Activated T-helper 1 cell treated with Interleukin-2 at 50 U/mL for 16 hours (primary cell): ENCODE measurements at places on chromosomes 5 and 9.
A peak's percentile ranks its signal among the peaks of the same experiment; 100 is the strongest.

DNA sequence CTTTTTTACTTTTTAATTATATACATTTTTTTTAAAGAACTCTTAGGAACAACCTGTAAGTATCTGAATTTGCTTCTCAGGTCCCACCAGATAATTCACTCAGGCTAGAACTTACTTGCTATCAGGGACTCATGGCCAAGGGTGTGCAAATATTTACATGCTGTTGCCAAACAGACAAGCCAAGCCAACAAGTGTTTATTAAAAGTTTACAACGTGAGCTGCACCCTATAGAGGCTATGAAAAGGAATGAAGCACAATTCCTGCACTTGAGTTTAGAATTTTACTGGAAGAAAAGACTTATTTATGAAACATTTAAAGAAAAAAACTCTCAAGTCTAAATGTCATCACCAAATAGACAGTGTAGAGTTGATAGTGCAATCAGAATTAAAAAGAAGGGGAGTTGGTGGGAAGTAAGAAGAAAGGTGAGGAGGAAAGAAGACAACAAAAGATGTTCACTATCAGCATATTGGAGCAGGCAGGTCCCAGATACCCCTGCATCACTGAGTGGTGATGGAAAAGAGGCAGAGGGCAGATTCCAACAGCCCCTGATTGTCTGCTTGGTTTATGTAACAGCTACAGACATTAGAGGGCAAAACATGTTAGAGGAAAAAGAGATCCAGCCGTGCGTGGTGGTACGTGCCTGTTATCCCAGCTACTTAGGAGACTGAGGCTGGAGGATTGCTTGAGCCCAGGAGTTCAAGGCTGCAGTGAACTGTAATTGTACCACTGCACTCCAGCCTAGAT is 32.8 kb downstream of the SH3RF2 start:
- no peak for DNase-seq

DNA sequence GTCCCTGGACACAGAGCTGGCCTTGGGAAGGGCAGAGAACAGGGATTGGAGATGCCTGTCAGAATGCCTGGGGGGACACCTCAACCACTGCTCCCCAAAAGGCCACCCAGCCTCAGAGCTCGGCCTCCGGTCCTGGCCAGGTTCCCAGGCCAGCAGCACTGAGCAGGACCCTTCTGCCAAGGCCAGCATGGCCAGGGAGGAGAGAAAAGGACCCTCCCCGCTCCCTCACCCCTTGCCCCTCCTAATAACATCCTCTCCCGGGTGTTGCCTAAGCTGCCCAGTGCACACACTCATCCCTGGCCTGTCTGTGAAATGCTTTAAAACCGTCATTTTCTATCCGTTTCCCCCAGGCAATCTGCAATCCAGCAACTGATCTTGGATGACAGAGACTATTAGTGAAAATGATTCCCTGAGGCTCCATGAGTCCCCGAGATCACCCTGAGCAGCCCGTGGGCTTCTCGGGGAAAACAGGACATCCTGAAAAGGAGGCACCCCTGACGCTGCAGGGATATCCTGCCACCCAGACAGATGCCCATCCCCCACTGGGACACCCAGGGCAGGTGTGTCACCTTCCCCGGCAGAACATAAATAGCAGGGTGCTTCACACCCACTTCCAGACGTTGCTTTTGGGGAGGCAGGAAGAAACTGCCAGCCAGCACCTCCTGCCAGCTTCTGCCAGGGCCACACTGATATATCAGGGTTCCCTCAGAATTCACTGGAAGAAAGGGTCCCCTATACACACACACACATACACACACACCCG is 75.3 kb downstream of the ADAMTS2 start:
- no peak for DNase-seq

DNA sequence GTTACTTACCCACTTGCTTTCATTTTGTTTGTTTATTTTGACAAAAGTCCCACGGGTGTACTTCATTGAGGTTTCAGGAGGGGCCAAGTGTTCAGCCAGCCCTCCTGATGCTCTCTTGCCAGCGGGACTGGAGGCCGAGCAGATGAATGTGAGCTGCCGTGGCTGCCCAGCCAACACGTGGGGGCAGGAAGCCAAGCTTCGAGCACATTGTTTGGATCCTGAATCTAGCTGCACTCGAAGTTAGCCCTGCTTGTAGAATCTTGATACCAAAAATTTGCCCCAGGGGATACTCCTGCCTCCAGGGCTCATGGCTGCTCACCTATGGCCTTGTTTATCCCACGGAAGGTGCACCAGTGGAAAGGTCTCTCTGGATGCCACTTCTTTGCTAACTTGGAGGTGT is 49.3 kb downstream of the RASGEF1C start:
- no peak for DNase-seq

- no peak for DNase-seq
Observed at GRCh38 chr9:76401580-76402354, 7.5 kb upstream of the RFK start.

GRCh38 chr9:133682818-133683585 is 46.8 kb downstream of the DBH start:
- DNase-seq, result no peak

DNA sequence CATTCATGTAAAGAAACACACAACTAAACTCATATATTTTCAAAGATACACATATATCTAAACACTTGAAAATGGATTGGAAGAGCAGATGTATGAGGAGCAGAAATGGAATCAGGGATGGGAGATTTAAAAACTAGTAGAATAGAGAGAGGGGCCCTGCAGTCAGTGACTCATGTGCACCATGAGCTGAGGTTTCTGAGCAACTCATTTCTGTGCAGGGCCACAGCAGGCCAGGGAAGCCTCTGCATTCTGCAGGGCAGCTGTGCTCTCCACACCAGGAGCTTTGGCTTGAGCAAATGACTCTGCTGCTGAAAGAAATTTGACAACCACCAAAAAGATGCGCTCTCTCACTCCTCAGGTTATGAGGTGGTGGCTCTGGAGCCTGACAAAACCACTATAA is 27.1 kb downstream of the LHX6 start:
- DNase-seq, result no peak

DNA sequence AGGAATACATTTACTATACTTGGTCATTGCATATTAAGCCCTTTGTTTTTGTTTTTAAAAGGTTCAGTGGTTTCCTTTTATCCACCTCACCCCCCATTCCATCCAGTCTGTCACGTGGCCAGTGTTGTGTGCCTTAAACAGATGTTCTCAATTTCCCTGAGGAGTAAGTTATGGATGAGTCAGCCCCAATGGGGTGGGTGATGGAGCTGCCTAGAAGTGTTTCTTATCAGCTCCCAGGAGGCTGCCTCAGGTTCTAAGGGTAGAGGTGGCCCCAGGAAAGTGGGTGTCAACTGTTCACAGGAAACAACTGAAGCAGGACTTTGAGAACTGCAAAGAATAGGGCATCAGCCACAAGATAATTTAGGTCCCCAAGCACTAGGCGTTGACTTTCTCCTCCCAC is 41.1 kb downstream of the ACTBL2 start:
- no peak for DNase-seq

DNA sequence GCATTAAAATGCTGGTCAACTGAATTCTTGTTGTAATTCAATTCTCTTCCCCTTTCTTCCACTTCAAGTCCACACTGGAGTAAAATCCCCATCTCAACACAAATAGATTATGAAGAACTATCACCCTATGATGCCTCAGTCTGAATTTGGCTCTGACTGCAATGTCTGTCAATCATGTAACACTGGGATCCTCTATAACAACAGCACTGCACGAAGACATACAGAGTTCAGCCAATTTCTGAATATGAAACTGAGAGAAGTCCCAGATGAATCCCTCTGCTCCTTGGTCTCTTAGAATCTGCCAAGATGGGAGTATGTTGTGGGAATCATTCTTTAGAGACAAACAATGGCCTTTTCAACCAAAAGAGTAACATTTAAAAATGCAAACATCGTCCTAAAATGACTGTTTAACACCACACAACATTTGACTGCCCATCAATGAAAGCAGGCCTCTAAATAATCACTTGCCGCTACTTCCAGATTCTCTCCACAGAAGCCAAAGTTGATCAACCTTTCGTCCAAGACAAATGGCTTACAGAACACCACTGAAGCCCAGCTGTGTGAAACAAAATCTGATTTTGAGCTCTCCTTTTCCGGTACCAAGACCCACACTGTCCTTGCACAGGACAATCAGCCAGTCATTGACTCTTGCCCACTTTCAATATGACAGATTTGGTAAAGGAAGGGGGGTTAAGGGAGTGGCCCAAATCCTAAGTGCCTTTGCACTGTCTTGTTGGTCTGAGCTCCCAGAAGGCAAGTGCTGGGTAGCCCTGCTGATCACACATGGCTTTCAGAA is 258.0 kb downstream of the EBF1 start:
- DNase-seq, result no peak

- no peak for DNase-seq
Observed at GRCh38 chr9:107881626-107882300, 392.2 kb upstream of the KLF4 start.

- DNase-seq, result no peak
Observed at GRCh38 chr9:108156270-108156998, 666.9 kb upstream of the KLF4 start.

DNA sequence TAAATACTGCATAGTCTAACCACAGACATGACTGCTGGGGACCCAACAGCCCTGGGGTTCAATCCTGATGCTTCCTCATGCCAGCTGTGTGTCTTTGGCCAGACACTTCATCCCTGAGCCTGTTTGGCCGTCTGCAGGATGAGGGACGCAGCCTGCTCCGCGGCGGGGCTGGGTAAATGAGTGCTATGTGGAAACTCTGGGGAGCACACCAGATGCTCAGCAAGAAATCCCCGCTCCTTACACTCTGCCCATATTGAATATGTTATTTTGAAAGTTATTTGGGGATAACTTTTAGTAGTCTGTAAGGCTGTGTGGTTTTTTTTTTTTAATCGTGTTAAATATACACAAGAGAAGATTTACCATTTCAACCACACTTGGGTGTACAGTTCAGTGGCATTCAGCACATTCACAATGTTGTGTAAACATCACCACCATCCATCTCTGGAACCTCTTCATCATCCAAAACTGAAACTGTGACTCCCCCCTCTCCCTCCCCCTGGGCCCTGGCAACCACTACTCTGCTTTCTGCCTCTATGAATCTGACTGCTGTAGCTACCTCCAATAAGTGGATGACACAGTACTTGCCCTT is 42.7 kb downstream of the SH3PXD2B start:
- DNase-seq, result no peak

- DNase-seq, result no peak
Observed at GRCh38 chr9:110029429-110029955, 178.5 kb downstream of the C9orf152 start.

- DNase-seq, result no peak
Observed at GRCh38 chr5:115423051-115423450, 121.5 kb downstream of the FEM1C start.

- DNase-seq, result no peak
Observed at GRCh38 chr5:175363300-175363699, 80.7 kb downstream of the DRD1 start.

DNA sequence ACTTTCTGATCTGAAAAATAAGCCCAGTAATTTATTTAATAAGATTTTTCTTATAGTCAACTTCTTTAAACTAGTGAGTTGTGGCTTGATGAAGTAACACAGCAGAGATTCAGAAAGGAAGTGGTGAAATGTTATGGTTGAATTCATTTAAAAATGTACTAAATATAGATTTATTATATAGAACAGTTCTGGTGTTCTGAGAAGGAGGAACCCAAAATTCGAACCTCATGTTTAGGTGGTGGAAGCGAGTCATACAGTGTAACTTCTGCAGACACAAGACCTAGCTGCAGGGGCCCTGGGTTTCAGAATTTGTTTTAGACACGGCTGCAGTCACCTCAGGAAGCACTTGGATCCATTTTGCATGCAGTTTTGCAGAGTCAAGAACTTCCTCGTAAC is 188.2 kb downstream of the TRIO start:
- DNase-seq, result no peak

DNA sequence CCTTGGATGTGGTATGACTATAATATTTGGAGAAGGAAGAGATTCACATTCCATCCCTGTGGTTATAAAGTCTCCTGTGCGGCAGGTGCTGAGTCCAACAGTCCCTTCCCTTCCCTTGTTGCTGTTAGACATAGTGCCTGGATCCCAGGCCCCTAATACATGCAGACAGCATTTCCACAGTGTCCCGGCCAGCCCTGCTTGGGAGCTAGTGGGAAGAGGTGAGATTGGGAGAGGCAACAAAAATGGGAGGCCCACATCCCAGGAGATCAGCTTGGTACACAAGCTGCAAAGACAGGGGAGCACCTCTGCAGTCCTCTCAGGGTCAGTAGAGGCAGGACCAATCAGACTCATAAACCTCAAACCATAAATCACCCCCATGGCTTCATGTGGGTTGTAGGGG is 3.3 kb upstream of the NEURL1B start:
- DNase-seq, result no peak

GRCh38 chr9:129176701-129177442 is 1.2 kb downstream of the IER5L start:
- no peak for DNase-seq

DNA sequence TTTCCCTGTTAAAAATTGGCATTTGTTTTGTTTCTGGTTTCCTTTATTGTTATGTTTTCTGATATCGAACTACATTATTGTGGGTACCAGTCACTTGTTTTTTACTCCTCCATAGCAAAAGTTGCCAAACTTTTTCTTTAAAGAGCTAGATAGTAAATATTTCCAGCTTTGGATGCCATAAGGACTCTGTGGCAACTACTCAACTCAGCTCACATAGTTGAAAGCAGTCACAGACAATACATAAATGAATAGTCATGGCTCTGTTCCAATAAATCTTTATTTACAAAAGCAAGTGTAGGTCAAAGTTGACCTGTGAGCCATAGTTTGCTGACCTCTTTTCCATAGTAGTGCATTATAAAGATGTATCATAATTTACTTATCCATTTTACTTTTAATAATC is 305.0 kb downstream of the RASEF start:
- DNase-seq, result no peak

- no peak for DNase-seq
Observed at GRCh38 chr5:150438873-150439546, 10.5 kb downstream of the RPS14 start.

- DNase-seq, result no peak
Observed at GRCh38 chr5:6716629-6717149, 3.5 kb downstream of the TENT4A start.

- DNase-seq, result no peak
Observed at GRCh38 chr5:42397267-42397666, 26.0 kb upstream of the GHR start.

DNA sequence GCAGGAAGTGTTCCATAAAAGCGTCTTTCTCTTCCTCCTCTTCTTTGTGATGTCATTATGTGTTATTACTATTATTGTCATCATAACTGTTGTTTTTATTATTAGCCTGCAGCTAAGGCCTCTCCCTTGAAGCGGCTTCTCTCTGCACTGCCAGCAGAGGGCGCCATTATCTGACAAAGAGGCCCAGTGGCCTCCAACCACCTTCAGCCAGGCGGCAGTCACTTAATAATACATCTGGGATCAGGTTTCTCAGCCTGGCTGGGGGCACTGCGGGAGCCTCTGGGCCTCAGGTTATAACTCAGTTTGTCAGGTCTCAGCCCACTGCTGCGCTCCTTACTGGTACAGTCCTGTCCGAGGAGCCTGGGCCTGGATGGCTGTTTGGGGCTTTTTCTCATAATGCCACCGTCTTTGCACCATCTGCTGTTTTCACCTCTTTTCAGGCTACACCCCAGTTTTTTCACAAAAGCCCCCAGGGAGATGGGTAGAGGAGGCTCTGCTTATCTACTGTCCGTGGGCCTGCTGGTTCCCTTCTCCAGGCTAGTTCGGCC is 281.9 kb downstream of the NSG2 start:
- DNase-seq, result peak; percentile 7
